Activated CD8-positive, alpha-beta memory T cell treated with anti-CD3 and anti-CD28 coated beads, Interleukin-2, amount 10 ng/mL, durations not matched to agents 7 days and 5 days (primary cell): ENCODE measurements at places on chromosomes 3 and 15. TPM values are rescaled to one million over a fixed set of nuclear protein-coding genes. Genes with fewer than 3 reads are reported as not detected.

The NME9 gene
- total RNA-seq = not detected

The LRRC49 gene
- total RNA-seq = 0.66 TPM

The IGDCC3 gene
- total RNA-seq = not detected

The ICE2 gene
- total RNA-seq = 74.2 TPM

- no peak for DNase-seq
- no peak overlapping the region for H3K4me3 ChIP-seq
- no peak overlapping the region for H3K27ac ChIP-seq
- peaks cover 6% of the 10 kb centered on the region for H3K27me3 ChIP-seq
Observed at GRCh38 chr15:47991357-47991756, 129.4 kb upstream of the SLC24A5 start.

- H3K27ac ChIP-seq = no peak overlapping the region
- H3K36me3 ChIP-seq = no peaks in the 10 kb centered on the region
- no peaks in the 10 kb centered on the region for H3K27me3 ChIP-seq
- H3K4me1 ChIP-seq = no peaks in the 10 kb centered on the region
Observed at GRCh38 chr3:159600291-159600690, 388.3 kb upstream of the IL12A start.

DNA sequence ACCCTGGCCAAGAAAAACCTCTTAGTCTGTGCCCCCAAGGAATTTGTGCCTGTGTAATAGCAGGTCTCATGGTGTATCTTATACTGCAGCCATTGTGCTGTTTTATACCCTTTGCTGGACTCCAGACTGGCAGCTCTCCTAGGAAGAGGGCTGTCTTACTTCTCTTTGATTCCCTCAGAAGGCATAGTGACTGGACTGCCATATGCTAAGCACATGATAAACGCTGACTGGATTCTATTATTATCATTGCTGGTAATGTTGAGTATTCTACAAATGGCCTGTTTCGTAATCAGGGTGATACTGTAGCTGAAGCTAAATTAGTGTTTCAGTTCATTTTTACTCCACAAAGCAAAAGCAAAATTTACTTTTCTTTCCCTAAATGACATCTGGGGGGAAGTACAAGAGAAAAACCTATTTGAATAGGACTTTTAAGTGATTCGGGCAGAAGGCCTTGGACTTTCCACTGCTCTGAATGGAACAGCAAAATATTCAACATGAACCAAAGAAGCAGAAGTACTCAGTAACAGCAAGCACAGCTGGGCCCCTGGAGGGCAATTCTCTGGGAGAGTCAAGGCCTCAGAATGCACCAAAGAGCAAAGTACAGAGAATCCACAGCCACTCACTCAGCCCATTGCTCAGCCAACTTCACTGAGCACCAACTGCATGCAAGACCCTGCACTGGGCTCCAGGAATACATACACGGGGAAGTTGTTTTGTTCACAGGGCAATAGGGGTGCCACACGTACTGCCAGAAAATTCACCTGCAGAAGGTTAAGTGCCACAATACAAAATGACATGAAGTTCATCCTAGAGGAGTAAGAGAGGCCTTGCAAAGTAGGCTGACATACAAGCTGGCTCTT, 7.9 kb upstream of the BCL2A1 start:
- DNase-seq = no peak
- peaks cover 21% of the 10 kb centered on the region for H3K4me1 ChIP-seq
- no peaks in the 10 kb centered on the region for H3K27me3 ChIP-seq
- no peak overlapping the region for H3K4me3 ChIP-seq
- H3K27ac ChIP-seq = no peak overlapping the region

GRCh38 chr15:62672268-62672667, 370.3 kb upstream of the TPM1 start:
- H3K27me3 ChIP-seq = peaks cover 11% of the 10 kb centered on the region
- H3K27ac ChIP-seq = no peak overlapping the region
- no peaks in the 10 kb centered on the region for H3K4me1 ChIP-seq
- no peaks in the 10 kb centered on the region for H3K36me3 ChIP-seq

DNA sequence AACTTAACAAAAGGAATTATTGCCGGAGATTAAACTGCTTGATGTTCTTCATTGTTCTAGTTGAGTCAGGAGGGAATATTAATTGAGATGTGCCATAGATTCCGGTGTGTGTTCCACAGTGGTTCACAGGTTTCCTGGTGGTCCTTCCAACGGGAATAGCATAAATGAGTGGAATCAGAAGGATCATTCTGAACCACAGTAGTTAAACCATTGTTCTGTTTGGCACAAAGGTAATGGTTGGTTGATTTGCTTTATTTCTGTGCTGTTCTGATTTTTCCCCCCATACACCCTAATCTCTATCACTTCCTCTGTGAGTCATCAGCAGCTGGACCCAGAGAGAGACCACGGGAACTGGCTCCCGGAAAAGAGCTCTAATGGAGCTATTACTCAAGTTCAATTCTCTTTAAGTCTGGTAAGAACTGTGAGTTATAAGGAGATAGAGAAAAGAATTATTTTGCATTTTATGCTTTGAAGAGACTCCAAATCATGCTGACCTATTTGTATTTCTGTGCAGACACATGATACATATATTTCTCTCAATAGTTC, 627.2 kb downstream of the ZIC1 start:
- no peaks in the 10 kb centered on the region for H3K36me3 ChIP-seq
- DNase-seq = no peak
- H3K4me1 ChIP-seq = no peaks in the 10 kb centered on the region
- no peak overlapping the region for H3K27ac ChIP-seq
- H3K4me3 ChIP-seq = no peak overlapping the region
- H3K27me3 ChIP-seq = no peaks in the 10 kb centered on the region

DNA sequence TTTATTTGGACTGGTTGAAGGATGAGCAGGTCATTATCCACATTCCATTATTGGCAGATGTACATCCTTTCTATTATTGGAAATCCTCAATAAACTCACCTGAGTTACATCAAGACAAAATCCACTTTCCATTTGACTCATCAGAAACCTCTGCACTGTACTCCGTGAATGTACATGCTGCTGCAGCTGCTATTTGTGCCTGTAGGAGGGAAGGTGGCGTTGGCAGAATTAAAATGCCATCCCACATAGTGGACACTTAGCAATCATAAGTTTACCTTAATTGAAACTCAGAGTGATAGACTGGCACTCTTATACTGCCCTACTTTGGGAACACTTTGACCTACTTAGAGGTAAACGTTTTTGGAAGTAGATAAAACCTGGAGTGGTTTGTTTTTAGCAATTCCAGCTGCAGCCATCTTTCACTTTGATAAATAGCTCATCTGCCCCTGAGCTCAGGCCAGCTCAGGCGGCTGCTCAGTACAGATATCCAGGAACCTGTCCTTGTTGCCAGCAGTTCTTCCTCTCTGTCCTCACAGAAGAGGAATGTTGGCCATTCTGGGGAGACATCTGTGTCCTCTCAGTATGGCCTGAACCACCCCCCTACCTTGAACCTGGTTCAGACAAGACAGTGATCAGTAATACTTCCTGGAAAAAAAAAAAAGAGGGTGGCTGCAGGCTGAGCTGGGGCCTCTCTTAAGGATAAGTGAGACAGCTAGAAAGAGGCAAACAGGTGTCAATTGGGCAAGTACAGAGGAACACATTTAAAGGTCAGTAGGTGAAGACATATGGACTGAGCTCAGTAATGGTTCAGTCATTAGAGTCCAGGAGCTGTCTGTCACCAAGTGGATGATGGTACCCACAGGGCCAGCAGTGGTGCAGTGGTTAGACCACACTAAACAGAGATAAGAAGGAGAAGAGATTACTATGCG, 153.4 kb upstream of the UMPS start:
- H3K4me1 ChIP-seq = peaks cover 16% of the 10 kb centered on the region
- no peak overlapping the region for H3K4me3 ChIP-seq
- DNase-seq = no peak
- H3K27me3 ChIP-seq = peaks cover 26% of the 10 kb centered on the region
- H3K36me3 ChIP-seq = no peaks in the 10 kb centered on the region

DNA sequence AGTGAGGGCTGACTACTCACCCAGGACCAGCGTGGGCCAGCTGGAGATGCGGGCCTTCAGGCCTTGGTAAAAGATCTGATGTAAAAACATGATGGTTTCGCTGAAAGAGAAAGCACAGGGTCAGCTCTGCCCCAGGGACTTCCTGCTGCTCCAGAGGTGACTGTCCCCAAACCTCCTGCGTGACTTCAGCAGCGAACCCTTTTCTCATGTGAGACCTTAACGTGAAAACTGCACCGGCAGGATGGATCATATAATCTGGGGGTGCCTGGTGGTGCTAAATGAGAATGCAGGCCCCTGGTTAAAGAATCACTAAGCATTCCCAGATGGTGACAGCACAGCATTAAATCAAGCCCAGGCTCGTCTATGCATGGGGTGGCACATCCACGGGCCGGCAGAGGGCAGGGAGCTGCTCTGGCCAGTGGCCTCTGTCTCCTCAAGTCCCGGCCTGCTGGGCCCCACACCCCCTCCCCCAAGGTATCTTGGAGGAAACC, 55.4 kb downstream of the RASGRF1 start:
- H3K27me3 ChIP-seq = peaks cover 29% of the 10 kb centered on the region
- no peak overlapping the region for H3K4me3 ChIP-seq
- H3K27ac ChIP-seq = no peak overlapping the region

DNA sequence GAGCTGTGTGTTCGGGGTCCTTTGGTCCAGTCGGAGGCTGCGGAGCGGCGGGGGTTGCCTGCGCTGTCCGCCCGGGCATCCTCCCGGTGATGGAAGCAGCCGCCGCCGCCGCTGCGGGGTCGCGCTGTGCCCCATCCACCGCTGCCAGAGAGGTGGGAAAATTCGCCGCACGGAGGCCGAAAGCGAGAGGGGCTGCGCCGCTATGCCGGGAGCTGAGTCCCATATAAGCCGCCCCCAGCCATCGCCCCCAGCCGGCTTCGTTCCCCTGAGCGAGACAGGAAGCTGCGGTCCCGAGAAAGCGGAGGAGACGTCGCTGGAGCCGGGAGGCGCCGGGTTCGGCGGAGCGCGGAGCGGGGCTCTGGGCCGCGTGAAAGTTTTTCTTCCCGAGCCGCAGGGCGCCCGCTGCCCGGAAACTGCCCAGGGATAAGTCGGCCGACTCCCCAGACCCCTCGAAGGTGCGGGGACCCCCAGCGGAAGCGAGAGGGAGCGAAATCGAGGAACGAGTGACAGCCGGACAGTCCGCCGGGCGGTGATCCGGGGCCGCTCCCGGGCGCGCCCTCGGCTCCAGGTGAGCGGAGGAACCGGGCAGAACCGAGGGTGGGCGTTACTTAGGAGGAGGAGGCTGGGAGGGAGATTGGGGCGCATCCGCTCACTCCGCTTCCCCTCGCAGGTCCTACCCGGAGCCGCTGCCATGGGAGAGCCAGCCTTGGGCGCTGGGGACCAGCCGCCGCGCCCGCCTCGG, 574 bp downstream of the CHST2 start:
- H3K36me3 ChIP-seq = no peaks in the 10 kb centered on the region
- peaks cover 21% of the 10 kb centered on the region for H3K4me1 ChIP-seq
- no peak overlapping the region for H3K27ac ChIP-seq
- DNase-seq = peak; percentile 58
- peaks cover 42% of the 10 kb centered on the region for H3K27me3 ChIP-seq

DNA sequence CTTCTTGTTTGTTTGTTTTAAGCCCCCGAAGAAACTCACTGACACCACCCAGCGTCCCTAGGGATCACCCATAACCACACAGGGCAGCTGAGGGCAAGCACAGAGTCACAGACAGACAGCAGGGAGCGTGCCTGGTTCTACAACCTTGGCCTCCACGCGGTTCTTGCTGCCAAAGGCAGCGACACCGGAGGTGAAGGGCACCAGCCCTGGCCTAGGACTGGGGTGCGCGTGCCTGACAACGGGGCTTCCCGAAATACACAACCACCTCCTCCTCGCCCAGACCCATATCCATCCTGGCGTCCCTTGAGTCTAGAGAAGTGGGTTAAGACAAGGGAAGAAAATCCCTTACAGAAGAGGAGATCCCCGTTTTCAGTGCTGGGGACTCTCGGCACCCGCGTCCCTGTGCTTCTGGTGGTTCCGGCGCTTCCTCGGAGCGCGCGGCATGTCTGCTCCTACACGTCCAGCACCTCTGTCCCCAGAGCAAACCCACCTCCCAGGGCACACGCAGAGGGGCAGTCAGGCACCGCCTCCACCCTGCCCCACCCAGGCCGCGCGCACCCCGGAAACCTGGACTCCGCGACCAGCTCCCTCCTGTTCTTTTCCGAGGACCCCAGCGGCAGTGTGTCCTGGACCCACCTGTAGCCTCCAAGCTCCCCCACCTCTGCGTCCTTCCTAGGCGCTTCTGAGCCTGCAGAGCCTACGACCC, 911 bp downstream of the RFTN1 start:
- H3K4me3 ChIP-seq = peak overlapping the region; percentile 100
- DNase-seq = peak; percentile 73
- no peaks in the 10 kb centered on the region for H3K27me3 ChIP-seq

GRCh38 chr3:5739949-5740348, 552.4 kb downstream of the EDEM1 start:
- H3K4me1 ChIP-seq = no peaks in the 10 kb centered on the region
- no peak for DNase-seq
- H3K27ac ChIP-seq = no peak overlapping the region

DNA sequence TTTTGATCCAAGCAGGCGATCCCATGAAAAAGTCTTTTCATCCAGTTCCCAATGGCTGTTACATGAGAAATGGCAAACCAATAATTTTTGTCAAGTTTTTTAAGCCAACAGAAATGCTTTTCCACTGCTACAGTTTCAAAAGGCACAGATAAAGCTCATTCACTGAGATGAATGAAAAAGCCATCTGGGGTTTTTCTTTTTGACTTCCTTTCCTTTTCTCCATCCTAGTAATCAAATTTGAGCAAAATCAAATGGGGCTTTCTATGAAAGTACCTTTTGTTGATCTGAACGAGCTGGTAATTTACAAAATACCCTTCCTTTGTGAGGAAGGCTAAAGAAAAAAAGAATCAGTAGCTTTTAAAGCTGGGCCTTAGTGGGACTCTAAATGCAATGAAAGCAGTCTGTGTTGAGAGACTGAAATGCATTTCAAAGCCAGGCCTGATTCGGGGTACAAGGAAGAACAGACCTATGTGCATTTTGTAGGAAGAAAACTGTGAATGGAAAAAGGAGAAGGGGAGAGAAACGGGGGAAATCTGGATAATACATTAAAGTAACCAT, 185.2 kb upstream of the DNAJC19 start:
- no peaks in the 10 kb centered on the region for H3K36me3 ChIP-seq
- H3K27me3 ChIP-seq = no peaks in the 10 kb centered on the region
- no peaks in the 10 kb centered on the region for H3K4me1 ChIP-seq
- H3K4me3 ChIP-seq = no peak overlapping the region
- DNase-seq = no peak
